Kidney epithelial cell (primary cell): ENCODE measurements at places on chromosomes 6 and 20. TPM values are rescaled to one million over a fixed set of nuclear protein-coding genes. Genes with fewer than 3 reads are reported as not detected.

DNA sequence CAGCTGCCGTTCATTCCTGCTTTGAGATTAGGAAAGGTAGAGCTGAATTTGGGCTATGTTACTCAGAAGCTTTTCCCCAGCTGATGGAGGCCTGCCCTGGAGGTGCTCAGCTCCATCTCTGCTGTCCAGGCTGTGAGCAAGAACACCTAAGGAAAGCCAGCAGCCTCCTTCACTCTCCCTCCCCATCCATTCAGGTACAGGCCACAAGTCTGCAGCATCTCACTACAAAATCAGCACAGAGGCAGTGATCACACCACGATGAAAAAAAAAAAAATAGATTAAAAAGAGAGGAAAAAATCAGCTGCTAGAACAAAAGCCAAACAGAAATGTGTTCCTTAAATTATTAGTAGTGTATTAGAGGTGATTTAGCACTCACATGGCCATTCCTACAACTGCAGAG, 515.0 kb downstream of the CDH26 start:
- no peak for DNase-seq

DNA sequence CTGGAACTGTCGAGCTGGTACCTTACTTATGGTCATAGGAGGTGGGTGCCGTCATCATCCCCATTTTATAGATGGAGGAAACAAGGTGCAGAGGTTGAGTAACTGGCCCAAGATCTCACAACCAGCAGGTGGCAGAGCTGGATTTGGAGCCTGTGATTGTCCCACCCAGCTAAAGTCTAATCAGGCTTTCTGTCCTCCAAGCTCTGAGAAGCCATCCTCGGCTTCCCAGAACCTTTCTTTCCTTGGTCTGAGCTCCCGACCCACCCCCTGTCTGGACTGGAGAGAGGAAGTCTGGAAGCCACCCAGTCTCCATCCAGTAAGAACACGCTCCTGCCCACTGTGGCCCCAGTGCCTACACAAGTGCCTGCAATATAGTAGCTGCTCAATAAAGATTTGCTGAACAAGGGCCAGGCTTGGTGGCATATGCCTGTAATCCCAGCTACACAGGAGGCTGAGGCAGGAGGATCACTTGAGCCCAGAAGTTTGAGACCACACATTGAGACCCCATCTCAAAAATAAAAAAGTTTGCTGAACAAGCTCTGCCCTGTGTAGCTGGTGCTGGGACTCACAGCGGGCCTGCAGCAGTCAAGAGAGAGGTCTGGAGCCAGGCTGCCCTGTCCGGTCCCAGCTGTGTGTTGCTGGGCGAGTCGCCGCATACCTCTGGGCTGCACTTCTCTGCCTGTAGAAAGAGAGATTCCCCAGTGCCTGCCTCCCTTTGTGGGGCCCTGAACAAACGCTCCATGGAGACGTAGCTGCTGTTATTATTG, 32.5 kb upstream of the DLGAP4 start:
- DNase-seq, result no peak

- DNase-seq, result no peak
Measured at GRCh38 chr20:59087829-59088433, 45.3 kb upstream of the PRELID3B start.

GRCh38 chr6:2109796-2110195, 135.6 kb downstream of the GMDS start:
- DNase-seq, result no peak

DNA sequence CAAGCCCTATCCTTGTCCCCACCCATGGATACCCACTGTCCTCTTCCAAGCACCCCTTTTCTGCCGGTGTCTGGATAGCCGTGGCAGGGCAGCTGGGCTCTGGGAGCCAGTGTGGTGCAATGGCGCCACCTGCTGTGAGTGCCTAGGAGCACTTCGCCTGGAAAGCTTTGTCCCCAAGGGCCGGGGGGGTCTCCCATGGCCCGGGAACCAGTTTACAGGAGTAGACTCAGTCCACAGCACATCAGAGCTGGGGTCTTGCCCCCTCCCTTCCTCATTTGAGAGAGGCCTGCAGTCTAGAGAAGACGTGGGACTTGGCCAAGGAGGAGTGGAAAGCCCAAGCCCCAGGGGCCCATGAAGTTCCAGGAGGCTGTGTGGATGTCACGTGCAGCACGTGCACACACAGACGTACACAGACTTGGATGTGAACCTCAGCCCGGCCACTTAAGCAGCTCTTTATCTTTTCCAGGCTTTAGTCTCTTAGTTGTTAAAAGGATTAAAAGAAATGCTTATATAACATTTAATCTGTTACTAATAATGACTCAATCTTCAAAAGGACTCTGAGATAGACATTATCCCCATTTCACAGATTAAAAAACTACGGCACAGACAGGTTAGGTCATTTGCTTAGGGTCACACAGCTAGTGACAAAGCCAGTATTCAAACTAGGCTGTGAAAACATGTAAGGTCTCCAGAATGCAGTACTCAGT, 40.9 kb upstream of the CDH22 start:
- DNase-seq, result no peak

GRCh38 chr6:30043744-30044143, 17.3 kb upstream of the POLR1H start:
- no peak for DNase-seq

DNA sequence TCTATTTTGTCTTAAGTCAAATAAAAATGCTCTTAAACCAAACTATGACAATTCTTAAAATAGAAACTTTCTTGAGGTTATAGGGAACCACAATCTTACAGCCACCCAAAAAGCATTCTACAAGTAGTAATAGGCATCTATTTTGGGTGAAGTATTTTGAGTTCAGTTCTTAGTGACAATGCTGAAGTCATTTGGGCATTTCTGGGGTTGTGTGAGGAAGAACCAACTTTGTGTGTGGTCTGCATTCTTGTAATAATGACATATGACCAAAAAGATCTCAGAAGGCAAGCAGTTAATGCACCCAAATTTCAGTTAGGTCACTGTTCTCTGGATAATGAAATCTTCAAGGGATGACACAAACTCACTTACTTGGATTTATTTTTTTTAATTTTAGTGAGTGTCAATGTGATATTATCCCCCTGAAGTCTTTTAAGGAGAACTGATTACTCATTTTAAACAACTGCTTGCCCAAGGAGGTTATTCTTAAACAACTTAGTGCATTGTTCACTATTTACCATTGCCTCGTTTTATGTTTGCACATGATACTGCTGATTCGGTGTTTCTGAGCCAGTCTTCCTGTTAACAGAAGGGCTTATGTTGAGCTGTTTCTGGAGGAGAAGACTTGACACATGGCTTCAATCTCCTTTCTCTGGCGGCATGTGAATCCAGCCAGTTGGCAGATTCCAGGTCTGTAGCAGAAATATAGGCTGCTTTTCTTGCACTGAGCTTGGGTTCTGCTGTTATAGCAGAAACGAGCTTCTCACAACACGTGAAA, 618.9 kb downstream of the BCKDHB start:
- no peak for DNase-seq

GRCh38 chr6:15871276-15871675, 208.4 kb upstream of the DTNBP1 start:
- DNase-seq, result no peak

- DNase-seq, result no peak
Measured at GRCh38 chr6:80170433-80170832, 64.0 kb downstream of the BCKDHB start.

GRCh38 chr6:44073612-44074438, 53.4 kb downstream of the MRPL14 start:
- no peak for DNase-seq

- peak; percentile 52 for DNase-seq
Measured at GRCh38 chr6:79949233-79949632, 1.9 kb upstream of the ELOVL4 start.

DNA sequence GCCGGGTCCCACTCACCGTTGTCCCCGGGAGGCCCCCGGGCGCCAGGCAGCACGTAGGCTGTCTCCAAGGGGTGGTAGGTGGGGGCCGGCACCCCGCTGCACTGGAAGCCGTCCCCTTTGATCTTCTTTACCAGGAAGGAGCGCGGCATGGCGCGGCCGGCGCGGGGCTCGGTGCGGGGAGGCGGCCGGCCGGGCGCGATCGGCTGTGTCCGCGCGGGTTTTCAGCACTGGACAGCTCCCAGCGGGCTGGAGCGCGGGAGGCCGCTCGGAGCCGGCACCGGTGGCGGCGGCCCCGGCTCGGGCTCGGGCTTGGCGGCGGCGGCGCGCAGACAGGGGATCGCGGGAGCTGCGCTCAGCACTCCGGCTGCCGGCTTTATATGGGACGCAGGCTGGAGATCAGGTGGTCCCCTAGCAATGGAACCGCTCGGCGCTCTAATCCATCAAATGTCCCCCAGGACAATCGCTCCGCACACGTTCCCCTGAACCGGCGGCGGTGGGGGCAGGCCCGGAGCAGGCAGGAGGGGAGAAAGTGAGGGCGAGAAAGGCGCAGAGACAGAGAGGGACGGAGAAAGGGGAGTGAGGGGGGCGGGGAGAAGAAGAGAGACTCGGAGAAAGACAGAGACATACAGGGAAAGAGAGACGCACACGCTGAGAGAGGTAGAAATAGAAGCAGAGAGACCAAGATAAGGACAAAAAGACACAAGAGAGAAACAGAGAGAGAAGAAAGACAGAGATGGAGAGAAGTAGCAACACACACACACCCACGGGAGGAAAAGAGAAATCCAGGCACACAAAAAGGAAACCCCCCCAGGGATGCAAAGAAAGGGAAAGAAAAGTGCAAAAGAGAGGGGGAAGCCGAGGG, at the start of gene SCRT2:
TSS of gene SCRT2 (minus strand) at position 350 of the 862 bp plus-strand sequence. CDS start at position 149, 201 bp downstream.
- DNase-seq, result no peak

- DNase-seq, result no peak
Measured at GRCh38 chr6:48111143-48111506, at the start of gene PTCHD4. TSS of gene PTCHD4 (minus strand) at chr6:48111197. CDS start at chr6:48068957, 42,240 bp downstream.

DNA sequence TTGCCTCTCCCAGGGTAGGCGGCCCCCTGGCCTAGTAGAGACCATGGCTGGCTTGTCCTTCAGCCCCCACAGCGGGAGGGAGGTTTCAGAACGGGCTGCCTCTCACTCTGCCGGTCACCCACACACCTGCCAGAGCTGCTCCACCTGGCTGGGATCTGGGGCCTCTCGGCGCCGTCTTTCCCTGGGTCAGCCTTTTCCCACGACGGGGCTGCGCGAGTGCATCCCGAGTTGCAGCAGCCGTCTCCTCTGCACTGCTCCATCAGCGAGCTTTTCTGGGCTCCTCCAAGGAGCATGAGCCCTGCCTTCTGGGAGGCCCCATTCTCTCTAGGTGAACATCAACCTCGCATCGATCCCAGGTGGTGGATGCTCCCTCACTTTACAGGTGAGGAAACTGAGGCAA, 15.9 kb upstream of the SPDEF start:
- no peak for DNase-seq

GRCh38 chr6:113782636-113783035, 74.5 kb upstream of the MARCKS start:
- no peak for DNase-seq

DNA sequence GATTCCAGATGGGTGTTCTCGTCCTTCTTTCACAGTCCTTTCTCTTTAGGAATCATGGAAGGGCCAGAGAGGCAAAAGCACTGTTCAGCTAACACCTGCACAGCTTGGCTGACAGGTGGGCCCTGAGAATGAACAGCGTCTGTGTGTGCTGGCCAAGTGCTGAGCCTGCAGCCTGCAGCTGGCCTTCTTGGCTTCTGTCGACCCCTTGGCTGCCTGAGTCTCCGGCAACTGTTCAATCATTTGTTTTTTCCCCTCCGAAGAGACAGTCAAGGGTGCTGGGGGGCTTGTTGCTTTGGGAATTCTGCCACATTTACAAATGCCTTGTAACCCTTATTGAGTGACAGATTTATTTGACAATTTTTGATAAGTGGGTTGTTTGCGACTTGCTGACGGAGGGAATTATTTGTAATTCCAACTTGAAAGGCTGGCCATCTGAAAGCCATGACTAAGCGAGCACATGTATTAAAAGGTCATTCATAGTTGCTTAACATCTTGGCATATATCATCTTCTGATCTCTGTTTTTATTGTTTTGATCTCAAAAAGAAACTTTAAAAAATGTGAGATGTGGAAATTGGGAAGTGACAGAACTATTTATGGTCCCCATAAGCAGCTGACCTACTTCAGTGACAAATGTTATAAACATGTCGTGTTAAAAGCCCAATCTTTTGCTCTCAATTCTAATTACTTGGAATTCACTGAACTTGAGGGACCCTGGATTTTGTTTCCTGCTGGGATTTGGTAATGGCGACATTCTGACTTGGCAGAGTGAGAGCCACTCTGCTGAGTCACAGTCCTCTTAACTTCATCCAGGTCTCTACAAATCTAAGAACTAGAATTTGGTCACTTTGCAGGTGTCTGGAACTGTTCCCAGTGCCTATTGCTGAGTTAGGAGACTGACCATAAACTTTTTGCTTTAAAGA, 41.9 kb upstream of the FERMT1 start:
- no peak for DNase-seq

DNA sequence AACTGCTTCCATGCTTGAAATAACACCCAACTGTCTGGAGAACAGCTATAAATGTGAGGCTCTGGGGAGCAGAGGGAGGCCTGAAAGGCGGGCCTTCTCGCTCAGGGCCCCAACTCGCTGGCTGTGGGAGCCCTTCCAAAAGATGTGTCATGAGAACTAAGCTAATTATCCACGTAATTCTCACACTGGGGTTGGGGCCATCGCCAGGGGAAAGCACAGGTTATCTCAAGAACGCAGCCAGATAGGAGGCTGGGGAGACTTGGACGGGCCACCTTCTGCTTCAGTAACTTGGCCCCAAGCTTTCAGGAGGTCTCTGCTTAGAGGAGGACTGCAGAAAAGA, 1.6 kb downstream of the PXDC1 start:
- no peak for DNase-seq

DNA sequence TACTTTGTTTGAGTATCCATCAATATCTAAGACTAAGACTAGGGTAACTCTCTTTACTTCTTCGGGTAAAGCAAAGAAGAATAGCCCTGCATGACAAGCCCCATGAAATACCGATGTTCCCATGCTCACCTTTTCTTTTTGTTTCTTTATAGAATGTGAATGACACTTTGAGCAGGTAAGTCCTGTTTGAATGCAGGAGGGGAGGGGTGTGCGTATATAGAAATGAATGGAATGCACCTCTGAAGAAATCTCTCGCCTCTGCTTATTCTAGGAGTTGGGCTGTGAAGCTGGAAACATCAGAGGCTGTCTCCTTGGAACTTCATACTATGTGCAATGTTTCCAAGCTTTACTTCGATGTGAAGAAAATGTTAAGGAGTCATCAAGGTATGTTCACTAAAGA, 10.3 kb downstream of the TRIM38 start:
- DNase-seq, result no peak

DNA sequence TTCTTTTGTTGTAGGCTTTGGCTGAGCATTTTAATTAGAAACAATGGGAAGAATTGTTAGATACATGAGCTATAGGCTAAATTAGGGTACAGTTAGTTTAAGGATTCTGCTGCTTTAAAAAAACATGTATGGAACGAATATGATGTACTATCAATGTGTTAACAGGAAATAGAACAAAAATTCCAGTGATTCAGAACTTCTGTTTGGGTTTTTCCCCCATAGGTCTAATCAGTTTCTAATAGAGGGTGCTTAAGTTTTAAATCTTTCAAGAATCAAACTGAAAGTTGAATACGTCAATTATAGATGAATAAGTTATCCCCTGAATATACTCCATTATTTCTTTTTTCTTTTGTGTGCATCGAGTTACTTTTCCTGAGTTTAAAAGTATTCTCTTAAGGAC, 1.9 kb downstream of the TAB2 start:
- no peak for DNase-seq

GRCh38 chr6:43788301-43788700, 18.3 kb downstream of the VEGFA start:
- no peak for DNase-seq

- DNase-seq, result no peak
Measured at GRCh38 chr6:17721671-17722070, 14.9 kb upstream of the NUP153 start.

GRCh38 chr20:44005661-44006060, 91.0 kb downstream of the TOX2 start:
- no peak for DNase-seq

Gene NUS1
- 23.8 and 33.8 TPM in 2 replicates for total RNA-seq

Gene GSTA2
- total RNA-seq, result not detected in 2 replicates

Gene PHF3
- 37.2 and 45.7 TPM in 2 replicates for total RNA-seq

Gene PGK2
- not detected in 2 replicates for total RNA-seq
